ENCODE measurements at places on chromosomes 4 and X.

DNA sequence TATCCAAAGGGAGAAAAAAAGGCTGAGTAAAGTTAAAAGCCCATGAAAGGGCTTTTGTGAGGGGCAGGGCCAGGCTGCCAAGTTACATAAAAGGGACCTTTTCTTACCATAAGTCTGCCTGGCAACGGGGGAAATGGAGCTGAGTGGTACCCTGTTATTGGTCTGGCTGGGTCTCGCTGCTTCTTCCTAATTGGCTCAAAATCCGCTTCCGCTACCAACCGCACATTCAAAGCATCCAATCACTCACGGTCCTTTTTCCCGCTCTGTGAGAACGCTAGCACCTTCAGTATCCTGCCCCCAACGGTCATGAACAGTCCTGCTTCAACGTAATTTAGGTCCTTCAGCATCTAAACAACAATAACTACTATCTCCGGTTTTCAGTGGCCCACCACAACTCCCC is 611 bp downstream of the TEX11 start:
- peak; percentile 4 for DNase-seq

DNA sequence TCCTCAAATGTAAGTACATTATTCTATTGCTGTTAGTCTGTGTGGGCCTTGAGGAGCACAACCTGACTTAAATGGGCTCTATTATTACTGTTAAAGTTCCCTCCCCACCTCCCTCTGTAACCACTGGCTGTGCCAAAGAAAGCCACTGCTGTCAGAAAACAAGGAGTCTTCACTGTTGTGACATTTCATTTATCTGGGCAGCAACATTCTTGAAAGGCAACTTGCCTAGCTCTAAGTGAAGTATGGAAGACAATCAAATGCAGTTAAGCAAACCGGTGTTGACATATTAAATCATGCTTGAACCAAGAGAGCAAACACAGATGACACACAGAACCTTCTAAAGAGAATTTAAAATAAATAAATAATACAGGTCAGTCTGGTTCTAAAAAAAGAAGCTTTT is 81.0 kb downstream of the EPHA5 start:
- no peak for DNase-seq

- peak; percentile 3 for DNase-seq
These were observed 24.9 kb downstream of the GLRA2 start for GRCh38 chrX:14554131-14554715.

GRCh38 chr4:156241896-156242295 is 288.2 kb upstream of the CTSO start:
- DNase-seq: no peak

- no peak for DNase-seq
These were observed 103.4 kb downstream of the QRFPR start for GRCh38 chr4:121277194-121278105.

GRCh38 chr4:85762529-85762871 is 287.6 kb downstream of the ARHGAP24 start:
- no peak for DNase-seq

DNA sequence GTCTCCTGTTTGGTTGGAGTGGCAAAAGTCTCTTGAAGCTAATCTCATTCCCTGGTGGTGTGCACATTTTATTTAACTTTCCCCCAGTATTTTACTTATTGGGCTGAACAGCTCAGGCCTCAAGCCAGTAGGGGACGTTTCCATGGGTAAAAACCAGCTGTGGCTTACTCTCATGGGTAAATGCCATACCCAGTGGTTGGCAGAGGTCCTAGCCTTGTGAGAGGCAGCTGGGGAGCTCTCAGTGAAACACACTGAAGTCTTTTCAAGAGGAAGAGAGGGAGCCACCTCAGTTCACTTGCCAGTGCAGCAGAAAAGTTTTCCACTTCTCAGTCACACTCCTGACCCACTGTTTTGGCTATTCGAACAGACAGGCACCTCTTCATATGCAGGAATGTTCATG is 1964.2 kb downstream of the ARAP2 start:
- DNase-seq: no peak

DNA sequence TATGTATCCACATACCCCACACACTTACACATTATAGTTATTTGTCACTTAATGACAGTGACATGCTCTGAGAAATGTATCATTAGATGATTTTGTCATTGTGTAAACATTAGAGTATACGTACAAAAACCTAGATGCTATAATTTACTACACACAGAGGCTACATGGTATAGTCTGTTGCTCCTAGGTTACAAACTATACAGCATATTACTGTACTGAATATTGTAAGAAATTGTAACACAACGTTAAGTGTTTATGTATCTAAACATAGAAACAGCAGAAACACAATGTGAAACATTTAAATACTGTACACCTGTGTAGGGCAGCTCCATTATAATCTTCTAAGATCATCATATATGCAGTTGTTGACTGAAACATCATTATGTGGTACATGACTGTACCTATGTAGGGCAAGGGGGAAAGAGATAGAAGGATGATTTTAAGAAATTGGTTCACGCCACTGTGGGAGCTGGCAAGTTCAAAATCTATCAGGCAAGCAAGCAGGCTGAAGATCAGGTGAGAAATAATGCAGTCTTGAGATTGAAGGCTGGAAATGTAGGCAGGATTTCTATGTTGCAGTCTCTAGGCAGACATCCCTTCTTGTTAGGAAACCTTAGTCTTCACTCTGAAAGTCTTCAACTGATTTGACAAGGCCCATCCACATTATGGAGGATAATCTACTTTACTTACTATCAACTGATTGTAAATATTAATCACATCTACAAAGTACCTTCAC is 78.0 kb upstream of the CPEB2 start:
- no peak for DNase-seq

DNA sequence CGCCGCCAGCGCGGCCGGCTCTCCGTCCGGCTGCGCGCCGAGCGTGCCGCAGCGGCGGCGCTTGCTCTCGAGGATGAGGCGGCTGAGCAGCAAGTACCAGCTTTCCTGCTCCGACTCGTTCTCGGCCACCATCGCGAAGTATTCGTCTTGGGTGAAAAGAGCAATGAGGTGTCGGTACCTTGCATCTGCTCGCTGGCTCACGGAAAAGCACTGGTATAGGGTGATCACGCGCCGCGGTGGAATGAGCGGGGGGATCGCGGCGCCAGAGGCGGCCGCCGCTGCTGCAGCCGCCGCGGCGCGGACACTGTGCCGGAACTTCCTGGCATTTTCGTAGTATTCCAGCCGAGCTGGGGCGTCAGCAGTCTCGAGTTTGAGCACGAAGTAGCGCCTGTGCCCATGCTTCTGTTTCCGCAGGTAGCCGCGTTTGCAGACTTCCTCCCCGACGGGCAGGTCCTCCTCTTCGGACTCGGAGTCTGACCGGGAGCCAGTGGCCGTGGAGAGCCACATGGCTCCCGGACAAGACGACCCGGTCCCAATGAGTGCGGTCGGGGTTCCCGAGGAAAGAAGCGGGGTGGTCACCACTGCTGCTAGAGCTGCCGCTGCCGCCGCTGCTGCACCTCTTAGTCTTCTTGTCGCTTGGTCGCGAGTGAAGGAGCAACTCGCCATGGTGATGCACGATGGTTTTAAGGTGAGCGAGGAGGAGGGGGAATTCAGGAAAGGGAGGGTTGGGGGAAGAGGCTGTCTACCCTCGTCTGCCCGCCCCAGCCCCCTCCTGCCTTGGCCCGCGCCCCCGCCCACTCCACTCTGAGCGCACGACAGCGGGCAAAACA is 469 bp downstream of the IRS4 start:
- DNase-seq: no peak

DNA sequence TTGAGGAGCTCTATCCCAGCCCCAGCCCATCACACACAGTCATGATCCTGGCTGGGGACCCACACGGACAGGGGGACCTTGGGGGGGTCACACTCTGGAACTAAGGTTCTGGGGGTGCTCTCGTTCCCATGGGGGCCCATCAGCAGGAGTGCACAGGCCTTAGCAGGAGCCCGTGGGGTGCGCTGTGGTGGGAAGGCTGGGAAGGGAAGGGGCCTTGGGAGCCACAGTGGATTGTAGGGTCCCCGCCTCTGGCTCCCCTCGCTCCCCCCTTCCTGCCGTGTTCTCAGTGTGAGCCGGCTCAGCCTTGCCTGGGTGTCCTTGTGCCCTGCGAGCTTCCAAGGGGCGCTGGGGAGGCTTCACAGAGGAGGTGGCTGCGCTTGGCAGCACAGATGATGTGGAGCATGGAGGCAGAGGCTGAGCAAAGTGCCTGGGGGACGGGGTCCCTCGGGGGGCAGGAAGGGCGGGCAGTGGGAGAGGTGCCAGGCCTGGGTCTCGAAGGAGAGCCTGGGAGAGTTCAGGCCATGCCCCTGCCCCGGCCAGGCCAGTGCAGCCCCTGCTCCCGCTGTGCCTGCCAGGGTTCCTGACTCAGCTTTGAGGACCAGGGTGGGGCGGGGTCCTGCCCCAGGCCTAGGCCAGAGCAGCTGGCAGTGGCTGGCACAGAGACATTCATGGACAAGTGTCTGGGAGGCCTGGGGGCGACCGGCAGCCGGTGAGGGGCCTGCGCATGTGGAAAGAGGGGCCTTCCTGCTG is 5.5 kb upstream of the HGFAC start:
- no peak for DNase-seq

DNA sequence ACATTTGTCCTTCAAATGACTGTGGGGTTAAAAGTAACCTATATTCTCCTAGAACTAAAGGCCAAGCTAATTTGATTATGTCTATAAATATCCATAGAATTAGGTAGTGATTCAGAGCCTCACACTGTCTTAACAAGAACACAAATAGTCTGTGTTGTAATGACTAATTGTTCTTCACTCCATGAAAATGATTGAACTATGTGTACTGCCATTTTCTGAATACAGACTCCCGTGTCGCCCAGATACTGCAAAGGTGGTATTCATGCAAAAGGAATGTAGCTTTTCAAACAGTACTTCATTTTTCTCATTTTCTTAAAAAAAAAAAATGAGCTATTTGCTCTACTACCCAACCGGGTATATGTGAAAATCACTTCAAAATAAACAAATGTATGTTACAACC is 11.3 kb upstream of the PHKA2 start:
- DNase-seq: no peak

DNA sequence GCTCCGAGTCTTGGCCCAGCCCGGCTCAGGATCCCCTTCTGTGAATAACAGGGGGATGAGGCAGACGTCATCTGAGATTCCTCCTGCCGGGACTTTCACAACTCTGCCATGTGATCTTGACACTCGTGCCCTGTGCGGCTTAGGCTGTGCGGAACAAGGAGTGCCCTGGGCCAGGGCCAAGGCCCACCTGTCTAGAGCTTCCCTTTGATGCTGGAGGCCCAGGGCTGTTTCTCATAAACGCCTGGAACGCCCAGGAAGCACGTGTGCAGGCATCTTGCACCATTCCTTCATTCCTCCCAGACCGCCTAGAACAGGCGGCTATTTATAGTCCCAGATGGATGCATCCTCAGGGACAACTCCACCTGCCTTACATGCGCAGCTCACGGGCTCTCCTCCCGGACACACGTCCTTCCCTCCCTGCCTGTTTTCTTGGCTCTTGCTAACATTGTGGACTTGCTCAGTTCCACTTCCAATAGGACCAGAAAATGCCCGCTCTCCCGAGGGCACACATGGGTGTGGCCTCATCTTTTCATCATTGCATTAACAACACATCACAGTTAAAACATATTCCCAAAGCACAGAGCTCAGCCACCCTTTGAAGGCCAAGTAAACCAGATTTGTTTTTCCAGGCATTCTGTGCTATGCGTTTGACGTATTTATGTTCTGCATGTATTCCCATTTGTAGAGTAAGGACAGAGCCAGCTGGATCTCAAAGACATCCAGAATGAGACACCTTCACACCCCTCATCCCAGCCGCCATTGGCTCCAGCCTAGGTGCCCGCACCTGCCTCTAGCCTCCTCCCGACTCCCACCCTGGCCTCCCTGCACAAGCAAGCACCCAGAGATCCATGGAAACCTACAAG is 57.2 kb downstream of the ABLIM2 start:
- DNase-seq: peak; percentile 5

- DNase-seq: no peak
These were observed 241.5 kb upstream of the IGFBP7 start for GRCh38 chr4:57351731-57352130.

DNA sequence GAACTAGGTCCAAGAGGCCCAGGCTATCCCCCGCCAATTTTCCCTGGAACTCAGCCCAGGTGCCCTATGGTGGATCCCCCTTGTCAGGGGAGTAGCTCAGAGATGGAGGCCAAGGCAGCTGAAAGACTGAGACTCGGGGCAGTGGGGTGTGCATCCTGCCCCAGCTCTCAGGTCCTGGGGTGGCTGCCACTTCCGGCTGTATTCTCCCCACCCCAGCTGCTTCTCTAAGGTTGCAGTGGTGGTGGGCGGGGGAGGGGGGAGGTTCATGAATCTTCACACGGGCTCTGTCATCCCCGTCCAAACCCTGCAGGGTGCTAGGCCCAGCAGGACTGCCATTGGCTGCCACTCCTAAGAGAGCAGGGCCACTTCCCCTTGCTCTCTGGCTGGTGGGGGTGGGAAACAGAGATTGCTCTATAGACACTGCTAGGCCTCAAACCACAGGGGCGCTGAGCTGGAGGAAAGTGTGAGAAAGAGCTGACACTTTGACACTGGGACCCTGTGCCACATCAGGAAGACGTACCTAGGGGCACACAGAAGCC is 1.5 kb downstream of the SASH3 start:
- DNase-seq: peak; percentile 33

- no peak for DNase-seq
These were observed 186.6 kb downstream of the SOX3 start for GRCh38 chrX:140318296-140318695.

DNA sequence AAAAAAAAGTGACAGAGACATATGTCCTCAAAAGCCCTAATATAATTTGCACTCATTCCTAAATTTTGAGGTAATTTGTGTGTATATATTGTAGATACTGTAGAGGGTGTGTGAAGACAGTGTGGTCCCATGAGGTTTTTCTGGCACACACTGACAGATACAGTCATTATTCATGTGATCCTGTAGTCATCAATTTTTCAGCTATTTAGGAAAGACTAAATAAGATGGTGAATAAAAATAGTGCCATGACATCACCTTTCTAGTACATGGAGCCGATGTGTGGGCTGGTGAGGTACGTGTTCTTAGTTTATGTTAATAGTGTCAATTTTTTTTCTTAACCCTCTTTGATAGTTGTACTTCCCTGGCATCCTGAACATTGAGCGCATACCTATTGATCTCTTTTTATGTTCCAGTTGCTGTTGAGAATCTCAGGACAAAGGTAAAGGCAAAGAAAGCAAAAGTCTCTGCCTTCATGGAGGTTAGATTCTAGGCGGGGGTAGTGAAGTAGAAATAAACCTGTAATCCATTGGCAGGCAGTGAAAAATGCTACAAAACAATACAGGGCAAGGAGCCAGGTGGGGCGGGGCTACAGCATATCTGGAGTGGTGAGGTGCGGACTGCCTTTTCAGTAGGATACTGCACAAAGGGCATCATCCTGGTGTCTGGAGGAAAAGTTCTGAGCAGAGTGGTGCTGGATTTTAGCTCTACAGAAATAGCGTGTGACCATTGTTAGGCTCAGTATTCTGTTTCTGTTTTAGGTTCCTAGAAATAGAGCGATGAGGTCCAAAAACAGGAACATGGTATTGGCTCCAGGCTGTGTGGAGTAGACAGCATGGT is 93.8 kb downstream of the ARHGAP10 start:
- DNase-seq: peak; percentile 22

- no peak for DNase-seq
These were observed 292.1 kb downstream of the STIM2 start for GRCh38 chr4:27152703-27153102.

- DNase-seq: no peak
These were observed 269.9 kb downstream of the OPHN1 start for GRCh38 chrX:68163441-68163840.

GRCh38 chr4:40915318-40916217 is 165.8 kb downstream of the NSUN7 start:
- no peak for DNase-seq
